NCI-H748 treated with DMSO at 0.1 percent for 48 hours (cell line): ENCODE measurements at places on chromosomes 1 and 21.

GRCh38 chr1:1023700-1024099 is 3.8 kb downstream of the AGRN start:
- DNase-seq = no peak

DNA sequence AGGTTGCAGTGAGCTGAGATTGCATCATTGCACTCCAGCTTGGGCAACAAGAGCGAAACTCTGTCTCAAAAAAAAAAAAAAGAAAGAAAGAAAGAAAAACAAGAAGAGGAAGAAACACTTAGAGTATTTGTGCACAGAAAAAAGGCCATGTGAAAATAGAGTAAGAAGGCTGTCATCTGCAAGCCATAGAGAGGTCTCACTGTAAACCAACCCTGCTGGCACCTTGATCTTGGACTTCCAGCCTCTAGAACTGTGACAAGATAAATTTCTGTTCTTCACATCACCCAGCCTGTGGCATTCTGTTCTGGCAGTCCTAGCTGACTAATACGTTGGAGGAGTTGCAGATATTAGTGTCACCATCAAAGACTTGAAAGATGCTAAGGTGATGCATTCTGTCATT is 12.1 kb upstream of the ZDHHC18 start:
- no peak for DNase-seq

GRCh38 chr1:217363319-217363718 is 267.6 kb downstream of the GPATCH2 start:
- DNase-seq = no peak

- no peak for DNase-seq
Measured at GRCh38 chr1:89087241-89087640, 22.2 kb upstream of the GBP1 start.

DNA sequence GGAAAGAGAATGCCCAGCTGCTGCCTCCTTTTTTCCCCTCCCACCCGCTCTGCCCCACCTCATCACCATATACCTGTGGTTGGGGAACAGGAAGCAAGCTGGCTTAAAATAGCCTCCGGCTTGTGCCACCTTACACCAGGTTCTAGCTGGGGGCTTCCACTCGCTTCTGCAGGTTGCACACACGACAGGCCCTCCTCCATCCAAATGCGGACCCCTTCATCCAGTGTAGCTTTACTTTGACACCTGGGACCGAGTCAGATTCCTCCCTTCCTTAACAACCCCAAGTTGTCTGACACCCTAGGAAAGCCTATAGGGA is 14.6 kb downstream of the BLACAT1 start:
- DNase-seq = no peak

GRCh38 chr1:204076891-204077290 is 4.0 kb downstream of the SOX13 start:
- no peak for DNase-seq

- no peak for DNase-seq
Measured at GRCh38 chr1:17635276-17635675, 95.8 kb downstream of the ARHGEF10L start.

- DNase-seq = no peak
Measured at GRCh38 chr1:247334378-247335133, 2.9 kb upstream of the ZNF496 start.

GRCh38 chr1:145868232-145868631 is 9.4 kb upstream of the PIAS3 start:
- no peak for DNase-seq

- DNase-seq = no peak
Measured at GRCh38 chr1:218350035-218350525, 4.9 kb downstream of the TGFB2 start.

DNA sequence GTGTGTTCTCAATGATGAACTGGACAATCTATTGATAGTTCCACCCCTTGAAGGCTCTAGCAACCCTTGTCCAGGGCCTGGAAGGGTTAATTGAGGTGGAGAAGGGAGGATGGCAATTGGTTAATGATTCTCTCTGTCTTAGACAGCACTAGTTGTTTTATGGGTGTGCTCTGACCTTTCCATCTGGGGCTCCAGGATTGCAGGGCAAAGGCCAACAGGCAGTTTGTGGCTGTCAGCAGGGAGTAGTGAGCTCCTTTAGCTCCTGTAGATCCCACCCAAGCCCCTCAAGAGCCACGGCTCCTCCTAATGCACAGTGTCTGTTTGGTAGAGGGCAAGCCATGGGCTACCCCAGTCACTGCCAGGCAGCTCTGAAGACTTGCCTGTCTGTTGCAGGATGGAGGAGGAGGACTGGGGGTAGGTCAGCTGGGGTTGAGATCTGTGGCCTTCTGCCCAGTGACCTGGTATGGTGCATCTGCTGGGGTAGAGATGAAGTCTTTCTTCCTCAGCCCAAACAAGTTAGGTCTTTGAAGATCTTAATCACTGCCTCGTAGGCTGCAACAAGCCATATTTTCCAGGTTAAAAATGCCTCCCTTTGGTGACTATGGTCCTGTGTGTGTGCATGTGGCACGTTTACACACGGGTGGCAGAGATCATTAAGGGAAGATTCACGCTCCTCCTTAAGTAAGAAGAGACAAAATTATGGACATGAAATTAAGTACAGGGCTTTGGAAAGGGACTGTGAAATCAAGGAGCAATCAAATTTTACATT is 7.7 kb downstream of the MROH7 start:
- DNase-seq = no peak

DNA sequence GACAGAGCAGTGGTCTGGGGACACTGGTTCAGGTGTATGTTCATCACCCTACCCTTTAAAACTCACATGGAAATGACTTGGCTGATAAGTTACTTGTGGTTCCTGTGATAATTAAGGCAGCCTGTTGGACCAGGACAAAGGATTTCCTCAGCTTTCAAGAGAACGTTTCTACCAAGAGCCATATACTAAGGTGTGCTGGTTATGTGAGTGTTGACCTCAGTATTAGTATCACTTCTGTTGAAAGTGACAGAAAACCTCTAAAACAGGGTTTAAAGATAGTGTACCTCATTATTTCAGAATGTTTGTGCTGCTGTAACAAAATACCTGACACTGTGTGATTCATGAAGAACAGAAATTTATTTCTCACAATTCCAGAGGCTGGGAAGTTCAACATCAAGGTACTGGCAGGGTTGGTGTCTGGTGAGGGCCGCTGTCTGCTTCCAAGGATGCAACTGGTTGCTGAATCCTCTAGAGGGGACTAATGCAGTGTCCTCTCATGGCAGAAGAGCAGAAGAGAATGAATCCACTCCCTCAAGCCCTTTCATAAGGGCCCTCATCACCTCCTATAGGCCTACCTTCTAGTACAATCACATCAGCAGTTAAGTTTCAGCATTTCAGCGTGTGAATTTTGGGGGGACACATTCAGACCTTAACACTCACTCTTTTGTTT is 54.9 kb downstream of the UCK2 start:
- DNase-seq = no peak

DNA sequence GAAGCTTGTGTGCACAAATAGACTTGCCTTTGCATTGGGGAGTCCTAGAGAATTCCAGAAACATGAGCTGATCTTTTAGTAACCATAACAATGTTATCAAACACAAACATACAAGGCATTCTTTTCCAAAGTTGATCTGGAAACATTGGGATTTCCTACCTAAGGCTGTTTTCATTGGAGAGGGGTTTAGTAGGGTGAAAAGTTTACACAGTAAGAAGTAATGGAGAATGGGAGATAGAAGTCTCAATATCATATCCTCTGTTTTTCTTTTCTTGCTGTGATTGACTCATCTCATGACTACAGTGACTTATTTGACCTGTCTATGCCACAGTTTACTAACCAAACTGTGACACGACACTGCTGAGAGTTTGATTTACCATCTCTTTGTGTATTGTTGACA is 65.6 kb upstream of the PLA2G4A start:
- DNase-seq = no peak

- DNase-seq = no peak
Measured at GRCh38 chr1:174519844-174520243, 72.1 kb downstream of the GPR52 start.

- no peak for DNase-seq
Measured at GRCh38 chr1:41277371-41277975, 35.4 kb upstream of the SCMH1 start.

- DNase-seq = no peak
Measured at GRCh38 chr1:175687622-175688415, 55.6 kb downstream of the TNR start.

DNA sequence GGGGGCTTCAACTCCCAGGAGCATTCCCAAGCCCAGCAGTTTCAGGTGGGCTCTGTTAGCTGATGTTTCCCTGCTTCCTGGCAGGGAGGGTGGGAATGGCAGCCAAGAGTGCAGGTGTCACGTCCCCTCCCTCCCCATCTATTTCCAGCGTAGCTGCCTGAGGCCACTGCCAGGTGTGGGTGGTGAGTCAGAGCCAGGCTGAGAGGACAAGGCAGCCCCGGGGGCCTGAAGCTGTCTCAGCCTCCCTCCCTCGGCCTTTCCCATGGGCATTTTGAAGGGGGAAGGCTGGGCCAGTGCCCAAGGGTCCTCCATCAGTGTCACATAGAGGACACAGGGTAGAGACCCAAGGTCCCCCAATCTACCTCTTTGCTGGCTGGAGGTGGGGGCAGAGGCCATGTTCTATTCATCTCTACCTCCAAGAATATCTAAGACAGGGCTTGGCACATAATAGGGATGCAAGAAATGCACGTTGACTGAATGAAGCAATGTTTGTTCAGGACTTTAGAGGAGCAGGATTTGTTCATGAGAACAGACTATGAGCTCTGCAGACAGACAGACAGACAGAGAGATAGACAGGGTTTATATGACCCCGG is 34.4 kb upstream of the ID3 start:
- no peak for DNase-seq

DNA sequence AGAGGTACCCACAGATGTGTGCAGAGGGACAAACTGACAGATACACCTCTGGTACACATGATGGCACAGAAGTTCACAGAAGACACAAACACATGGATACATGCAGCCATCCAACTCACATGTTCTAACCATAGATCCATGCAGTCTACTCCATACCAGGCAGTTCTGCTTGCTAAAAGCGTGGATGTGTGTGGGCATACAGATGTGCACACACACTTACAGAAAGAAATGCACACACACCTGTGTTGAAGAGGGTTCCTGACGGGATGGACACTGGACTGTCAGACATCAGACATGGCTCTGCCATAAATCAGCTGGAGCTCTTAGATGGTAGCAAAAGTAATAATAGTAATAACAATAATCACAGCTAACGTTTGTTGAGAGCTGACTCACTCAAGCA is 6.8 kb downstream of the CD52 start:
- no peak for DNase-seq

DNA sequence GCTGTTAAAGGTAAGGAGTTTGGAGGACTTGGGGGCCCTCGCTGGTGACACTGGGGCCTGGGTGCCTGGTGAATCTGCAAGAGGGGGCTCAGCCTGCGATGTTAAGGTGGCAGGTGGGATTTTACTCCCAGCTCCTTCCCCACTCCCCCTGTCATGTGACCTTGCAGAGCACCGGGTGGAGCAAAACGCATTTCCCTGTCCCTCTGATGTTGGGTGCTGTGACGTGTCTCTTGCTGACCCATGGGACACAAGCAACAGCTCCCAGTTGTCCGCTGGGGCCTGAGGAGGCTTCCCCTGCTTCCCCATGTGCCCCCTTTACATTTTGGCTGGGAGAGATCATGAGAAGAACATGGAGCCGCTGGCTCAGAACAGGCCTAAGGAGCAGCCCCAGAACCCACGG is 319.0 kb downstream of the MATN1 start:
- DNase-seq = no peak

GRCh38 chr1:53604291-53604919 is 134.6 kb downstream of the GLIS1 start:
- DNase-seq = no peak

DNA sequence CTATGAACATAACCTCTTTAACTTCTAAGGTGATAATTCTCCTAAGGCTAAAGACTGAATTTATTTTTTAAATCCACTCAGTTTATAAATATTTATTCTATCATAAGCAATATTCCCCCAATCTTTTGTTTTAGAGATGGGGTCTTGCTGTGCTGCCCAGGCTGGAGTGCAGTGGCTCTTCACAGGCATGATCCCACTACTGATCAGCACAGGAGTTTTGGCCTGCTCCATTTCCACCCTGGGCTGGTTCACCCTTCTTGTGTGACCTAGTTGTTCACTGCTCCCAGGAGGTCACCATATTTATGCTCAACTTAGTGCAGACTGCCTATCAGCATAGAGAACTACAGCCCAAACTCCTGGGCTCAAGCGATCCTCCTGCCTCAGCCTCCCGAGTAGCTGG is 38.6 kb downstream of the LPGAT1 start:
- DNase-seq = no peak

DNA sequence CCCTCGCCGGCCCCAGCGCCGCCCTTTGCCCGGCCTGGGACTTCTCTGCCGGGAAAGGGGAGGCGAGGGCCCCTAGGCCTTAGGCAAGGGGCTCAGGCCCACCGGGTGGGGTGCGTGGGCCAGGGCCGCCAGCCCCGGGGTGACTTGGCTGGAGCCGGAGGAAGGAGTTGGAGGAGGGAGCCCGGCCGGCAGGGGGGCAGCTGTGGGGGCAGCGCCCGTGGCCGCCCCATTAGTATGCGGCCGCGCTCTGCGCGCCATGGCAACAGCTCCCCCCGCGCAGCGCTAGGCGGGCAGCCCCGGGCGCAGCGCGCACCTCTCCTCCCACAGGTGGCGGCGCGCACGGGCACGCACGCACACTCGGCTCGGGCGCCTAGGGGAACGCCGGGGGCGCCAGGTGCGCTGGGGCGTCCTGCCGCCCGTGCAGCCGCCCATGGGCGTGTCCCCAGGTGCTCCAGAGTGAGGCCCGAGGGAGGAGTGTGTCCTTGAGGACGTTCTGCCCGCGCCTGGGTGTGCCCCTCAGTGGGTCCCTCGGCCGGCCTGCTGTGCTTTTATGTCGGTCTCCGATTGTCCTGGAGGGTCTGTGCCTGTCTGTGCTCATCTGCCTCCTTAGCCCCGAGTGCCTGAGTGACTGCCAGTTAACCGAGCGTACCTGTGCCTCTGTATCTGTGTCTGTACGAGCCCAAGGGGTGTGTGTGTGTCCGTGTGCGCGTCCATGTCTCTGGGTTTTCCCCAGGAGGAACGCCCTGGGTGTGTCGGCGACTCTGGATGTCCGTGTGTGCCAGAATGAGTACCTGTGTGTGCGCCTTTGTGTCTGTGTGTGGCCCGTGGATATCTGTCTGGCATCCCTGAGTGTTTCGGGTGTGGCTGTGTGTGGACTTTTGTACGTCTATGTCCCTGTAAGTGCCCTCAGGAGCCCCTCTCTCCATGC is 38.2 kb upstream of the WASF2 start:
- DNase-seq = peak; percentile 82

- DNase-seq = no peak
Measured at GRCh38 chr1:3664700-3665375, 12.5 kb downstream of the TP73 start.

DNA sequence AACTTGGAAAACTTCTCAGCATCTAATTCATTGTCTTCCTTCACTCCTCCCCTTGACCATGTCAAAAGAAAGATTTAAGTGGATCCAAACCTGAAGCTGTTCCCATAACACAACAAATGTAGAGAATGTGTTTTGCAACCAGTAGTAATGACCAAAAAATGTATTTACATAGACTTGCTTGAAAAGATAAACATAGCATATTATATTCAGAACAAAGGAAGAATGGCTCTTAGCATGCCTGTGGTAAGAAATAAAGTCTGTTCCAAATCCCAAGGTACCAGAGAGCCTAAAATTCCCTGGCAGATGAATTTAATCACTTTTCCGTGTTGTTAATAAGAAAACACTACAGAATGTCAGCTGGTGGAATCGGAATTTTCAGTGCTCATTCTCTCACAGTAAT is 36.8 kb downstream of the FMO3 start:
- no peak for DNase-seq
